OCI-M1 (cell line): ENCODE measurements at places on chromosomes 4 and X.

DNA sequence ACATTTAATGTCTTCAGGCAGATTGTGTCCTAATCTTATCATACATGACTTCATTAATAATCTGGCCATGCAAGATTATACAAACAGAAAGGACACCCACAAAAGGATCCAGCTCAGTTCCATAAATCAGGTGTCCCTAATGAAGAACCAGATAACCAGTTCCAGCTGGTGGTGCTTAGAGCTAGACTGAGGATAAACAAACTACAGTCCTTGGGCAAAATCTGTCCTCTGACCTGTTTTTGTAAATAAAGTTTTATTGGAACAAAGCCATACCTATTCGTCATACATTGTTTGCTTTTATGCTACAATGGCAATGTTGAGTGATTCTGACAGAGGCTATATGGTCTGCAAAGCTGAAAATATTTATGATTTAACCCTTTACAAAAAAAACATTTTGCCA lies 199.5 kb downstream of the MID1IP1 start:
- no peak for DNase-seq

DNA sequence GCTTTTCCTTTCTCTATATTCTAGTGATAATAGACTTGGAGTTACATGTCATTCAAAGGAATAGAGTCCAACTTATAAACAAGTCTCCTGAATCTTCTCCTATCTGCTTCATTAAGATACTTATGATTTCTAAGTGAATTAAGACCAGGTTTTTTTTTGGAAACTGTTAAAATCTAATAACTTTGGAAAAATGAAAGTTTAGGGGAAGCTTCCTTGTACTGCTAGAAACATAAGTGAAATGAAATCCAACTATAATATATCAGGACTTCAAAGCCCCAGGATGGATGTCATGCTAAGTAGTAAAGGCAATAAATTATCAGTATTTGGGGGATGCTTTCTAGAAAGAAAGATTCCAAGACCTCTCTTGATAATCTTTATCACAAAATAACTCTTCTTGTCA lies 24.8 kb downstream of the GRIA2 start:
- no peak for DNase-seq

GRCh38 chr4:153934688-153935017 lies 145.8 kb upstream of the SFRP2 start:
- no peak for DNase-seq

DNA sequence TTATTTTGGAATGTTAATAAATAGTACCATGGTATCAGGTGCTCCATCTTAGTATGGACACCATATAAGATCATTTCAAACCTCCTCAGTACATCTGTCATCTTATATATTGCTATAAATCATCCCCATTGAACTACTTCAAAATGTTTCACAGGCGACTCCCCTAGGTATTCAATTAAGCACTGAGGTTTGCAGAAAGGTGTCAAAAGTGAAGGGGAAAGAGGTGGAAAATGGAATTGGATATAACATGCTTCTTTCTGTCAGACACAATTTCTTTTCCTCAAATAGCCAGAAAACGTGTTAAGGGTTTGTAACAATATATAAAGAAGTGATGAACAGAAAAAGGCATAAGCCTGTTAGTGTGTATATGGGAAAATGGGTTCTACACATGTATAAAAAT lies 325.5 kb downstream of the GRID2 start:
- DNase-seq, result no peak
